Sciatic nerve (tissue), 2 donors: ENCODE measurements at places on chromosomes 11 and 22. TPM values are rescaled to one million over a fixed set of nuclear protein-coding genes. Genes with fewer than 3 reads are reported as not detected.
A peak's percentile ranks its signal among the peaks of the same experiment; 100 is the strongest.

DNA sequence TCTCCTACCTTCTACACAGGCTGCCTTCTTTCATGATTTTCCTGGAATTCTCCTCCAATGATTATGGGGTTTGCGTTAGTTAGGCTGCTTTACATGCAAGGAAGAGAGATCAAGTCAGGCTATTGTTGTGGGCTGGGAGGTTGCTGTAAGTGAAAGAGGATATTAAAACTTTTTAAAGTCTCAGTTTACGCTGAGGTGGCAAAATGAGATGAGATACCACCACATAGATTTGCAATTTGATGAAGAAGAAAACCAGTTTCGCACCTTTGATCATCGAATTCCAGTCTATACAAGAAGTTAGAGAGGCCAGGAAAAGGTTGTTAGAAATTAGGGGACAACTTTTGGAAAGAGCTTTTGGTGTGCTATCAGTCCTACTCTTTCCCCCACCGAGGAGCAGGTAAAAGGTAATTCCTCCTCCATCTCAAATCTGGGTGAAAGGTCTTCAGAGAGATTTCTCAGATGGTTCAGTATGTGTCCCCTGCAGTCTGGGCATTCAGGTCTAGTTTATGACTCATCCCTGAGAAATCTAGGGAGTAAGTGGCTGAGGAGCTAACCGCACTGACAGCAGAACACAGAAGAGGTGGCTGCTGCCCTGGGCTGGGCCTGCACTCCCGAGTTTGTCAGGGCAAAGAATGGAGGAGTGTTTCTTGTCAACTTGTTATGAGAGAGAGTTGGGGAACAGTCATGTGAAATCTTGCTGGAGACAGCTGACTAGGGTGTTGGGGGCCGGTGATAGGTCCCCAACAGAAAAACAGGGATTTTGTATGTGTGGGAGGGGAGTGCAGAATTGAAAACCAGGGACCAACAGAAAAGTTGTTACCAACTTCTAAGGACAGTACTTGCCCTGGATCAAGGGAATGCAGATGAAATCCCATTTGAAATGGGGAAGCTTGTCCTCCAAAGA lies 34.7 kb downstream of the CCDC83 start:
- DNase-seq, result no peak

DNA sequence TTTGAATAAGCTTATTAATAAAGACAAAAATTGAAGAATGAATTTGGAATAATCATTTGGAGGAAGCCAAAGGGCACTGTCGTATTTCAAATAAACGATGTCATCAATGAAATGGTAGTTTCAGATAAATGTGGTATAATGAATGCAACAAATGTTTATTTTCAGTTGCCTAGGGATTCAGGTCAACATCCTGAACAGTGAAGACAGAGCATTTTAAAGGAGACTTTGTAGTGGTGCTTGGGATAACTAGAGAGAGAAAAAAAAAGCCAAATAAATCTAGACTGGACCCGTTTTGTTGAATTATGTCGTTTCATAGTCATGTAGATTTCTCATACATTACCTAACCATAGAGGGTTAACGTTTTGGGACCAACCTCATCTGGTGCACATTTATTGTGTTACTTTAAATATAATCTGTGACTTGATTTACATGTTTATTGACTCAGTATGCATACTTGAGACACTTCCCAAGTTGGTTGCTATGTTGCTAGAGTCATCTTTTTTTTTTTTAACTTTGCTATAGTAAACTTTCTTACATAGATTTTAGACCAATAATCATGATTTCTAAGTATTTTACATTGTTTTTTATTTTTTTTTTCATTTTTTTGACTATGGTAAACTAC lies 111.1 kb downstream of the NCAM1 start:
- DNase-seq, result no peak

- no peak for DNase-seq
Measured at GRCh38 chr11:115607621-115608221, 103.5 kb upstream of the CADM1 start.

DNA sequence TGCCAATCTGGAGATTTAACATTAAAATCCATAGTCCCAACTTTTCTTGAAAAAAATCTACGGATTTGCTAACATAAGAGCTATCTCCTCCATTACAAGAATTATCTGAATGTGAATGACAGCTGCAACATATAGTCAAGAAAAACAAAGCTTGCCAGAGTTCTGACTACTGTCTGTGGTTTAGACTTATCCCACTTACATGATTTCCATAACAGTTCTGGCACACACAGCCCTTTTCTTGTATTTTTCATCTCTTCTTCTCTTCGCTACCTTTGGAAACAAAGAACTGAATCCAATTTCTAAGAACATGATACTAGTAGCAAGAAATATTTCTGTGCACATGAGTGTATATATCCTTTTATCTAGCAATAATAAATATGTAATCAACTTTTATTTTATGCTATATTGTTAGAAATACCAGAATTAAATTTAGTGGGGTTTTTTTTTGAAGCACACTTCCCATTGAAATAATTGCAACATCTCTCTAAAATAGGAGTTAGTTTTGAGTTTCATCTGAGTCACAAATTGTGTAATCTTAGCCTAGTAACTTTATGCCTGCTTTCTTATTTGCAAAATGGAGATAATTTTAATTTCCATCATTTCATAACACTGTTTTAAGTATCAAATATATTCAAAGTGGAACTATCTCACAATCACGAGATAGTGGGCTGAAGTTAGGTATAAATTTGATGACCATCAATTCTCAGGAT lies 1217.6 kb downstream of the JRKL start:
- no peak for DNase-seq

- no peak for DNase-seq
Measured at GRCh38 chr11:36478700-36479329, 31.3 kb downstream of the TRAF6 start.

DNA sequence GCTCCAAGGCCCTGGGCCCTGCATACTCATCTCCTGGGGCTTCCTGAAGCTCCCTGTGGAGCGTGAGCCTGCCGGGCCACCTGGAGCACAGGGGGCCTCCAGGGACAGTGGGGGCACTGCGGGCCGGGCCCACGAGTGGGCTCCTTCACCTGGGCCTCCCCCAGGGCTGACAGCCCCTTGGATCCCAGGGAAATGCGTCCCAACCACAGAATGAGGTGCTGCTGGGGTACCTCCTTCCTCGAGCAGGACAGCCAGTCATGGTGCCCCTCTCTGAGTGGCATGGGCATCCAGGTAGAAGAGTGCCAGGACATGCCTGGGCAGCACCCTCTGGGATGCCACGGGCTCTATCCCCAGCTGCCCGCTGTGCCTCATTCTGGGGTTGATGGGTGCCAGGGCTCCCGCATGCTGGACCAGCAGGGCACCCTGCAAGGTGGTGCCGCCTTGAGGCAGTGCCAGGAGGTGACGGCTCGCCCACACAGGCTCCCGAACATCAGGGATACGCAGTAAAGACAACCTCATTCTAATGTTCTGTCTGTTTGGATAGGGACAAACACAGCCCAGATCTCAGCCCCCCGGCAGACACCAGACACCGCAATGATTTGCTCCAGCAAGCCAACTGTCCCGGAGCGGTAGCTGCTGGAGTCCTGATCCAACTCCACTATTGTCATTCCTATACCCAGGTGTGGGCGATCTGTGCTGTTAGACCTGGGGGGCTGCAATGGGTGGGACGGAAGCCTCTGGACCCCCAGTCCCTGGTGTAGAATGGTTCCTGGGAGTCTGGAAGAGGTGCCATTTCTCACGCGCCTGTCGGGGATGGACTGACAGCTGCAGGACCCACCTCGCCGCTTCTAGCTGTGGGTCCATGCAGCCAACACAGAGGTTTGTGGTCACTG lies 25.8 kb downstream of the KRTAP5-5 start:
- peak; percentile 35 for DNase-seq

- no peak for DNase-seq
Measured at GRCh38 chr11:131858505-131858904, 488.1 kb downstream of the NTM start.

DNA sequence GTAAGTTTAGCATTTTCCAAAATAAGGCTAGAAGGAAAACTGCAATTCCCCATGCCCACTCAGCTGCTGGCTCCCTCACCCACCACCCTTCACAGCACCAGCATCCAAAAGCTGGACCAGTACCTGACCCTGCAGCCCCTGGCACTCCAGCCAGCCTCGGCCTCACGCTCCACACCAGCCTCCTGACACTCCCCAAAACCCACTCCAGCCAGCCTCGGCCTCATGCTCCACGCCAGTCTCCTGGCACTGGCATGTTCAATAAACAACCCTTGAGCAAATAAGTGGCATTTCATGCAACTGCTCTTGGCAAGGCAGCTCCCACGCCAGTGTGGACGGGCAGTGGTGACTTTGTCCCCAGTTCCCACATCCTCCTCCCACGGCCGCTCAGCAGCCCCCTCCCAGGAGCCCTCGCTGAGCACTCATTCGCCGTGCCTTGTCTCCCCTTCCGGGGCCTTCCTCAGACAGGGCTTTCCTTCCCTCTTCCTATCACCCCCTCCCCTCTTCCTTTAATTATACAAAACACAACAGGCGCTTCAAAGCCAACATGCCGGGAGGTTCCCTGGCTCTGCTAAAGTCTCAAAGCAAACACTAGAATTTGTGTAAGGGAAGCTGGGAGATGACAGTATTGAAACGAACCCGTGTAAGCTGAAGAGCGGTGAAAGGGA lies 6.8 kb downstream of the TOLLIP start:
- DNase-seq, result peak; percentile 59

ASCL2 gene
- 0.80 TPM for total RNA-seq

TSGA10IP gene
- not detected for total RNA-seq

CTSW gene
- total RNA-seq, result 2.5 TPM

BLID gene
- total RNA-seq, result 9.3 TPM

FAM180B gene
- 3.0 TPM for total RNA-seq

SMTNL1 gene
- total RNA-seq, result not detected

TXN2 gene
- 45.4 TPM for total RNA-seq

OR8A1 gene
- total RNA-seq, result not detected

GALNT18 gene
- 19.0 TPM for total RNA-seq
